ENCODE measurements at places on chromosomes 6 and 20. TPM values are rescaled to one million over a fixed set of nuclear protein-coding genes. Genes with fewer than 3 reads are reported as not detected.
A peak's percentile ranks its signal among the peaks of the same experiment; 100 is the strongest.

GRCh38 chr6:152356662-152357061 is 280.5 kb downstream of the SYNE1 start:
- DNase-seq = peak; percentile 59

DNA sequence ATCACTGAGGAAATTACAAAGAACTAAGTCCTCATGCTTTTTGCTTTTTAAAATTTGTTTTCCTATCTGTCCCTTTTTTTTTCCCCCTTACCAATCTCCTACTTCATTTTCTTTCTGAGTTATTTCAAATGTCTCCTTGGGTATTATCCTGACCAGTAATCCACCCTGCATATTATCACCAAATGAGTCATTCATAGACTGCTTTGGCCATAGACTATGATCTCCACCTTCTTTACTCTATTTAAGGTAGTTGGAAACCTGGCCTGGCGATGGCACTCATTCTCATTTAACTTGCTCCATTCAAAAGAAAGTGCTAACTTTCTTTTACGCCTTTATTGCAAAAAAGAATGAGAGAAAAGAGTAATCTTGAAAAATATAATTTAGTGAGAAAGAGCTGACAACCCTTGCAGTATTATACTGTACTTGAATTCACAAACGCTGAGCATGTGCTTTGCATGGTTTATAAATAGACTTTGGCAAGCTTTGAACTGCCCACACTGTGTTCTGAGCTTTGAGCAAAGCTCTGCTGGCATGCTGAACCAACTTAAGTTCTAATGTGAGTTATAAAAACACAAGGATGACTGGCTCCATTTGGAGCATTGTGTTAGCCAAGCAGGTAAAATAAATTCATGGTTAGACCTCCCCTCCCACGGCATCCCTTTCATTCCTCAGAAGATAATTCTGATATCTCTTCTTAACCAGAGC is 198.9 kb downstream of the NKAIN2 start:
- DNase-seq = no peak

- no peak for DNase-seq
Measured at GRCh38 chr20:55646851-55647250, 358.5 kb downstream of the CBLN4 start.

The KIF25 gene
- not detected for total RNA-seq

- DNase-seq = no peak
Measured at GRCh38 chr6:30832864-30833263, 51.5 kb upstream of the DDR1 start.

- DNase-seq = no peak
Measured at GRCh38 chr20:38196076-38196475, 31.0 kb upstream of the TGM2 start.

GRCh38 chr6:107171513-107171912 is 56.2 kb upstream of the BEND3 start:
- no peak for DNase-seq

The TNFRSF6B gene
- total RNA-seq = 39.9 TPM

The TBXT gene
- not detected for total RNA-seq

GRCh38 chr20:22921595-22922421 is 113.3 kb upstream of the SSTR4 start:
- peak; percentile 75 for DNase-seq

The CST7 gene
- total RNA-seq = not detected

DNA sequence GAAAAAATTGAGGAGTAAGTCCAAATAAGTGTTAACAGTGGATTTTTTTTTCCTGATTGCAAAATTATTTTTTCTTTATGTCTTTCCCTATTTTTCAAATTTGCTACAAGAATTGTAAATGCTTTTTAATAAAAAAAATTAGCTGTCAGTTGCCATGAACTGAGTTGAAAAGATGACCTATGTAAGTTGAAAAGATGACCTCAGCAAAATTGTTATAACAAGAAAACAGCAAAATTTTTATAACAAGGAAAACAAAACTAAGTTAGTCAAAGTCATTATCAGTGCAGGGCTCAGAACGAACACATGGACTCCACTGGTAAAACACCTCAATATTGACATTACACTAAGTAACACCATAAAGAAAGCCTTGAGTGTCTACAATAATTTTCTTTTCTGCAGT is 207.0 kb upstream of the HDDC2 start:
- no peak for DNase-seq

DNA sequence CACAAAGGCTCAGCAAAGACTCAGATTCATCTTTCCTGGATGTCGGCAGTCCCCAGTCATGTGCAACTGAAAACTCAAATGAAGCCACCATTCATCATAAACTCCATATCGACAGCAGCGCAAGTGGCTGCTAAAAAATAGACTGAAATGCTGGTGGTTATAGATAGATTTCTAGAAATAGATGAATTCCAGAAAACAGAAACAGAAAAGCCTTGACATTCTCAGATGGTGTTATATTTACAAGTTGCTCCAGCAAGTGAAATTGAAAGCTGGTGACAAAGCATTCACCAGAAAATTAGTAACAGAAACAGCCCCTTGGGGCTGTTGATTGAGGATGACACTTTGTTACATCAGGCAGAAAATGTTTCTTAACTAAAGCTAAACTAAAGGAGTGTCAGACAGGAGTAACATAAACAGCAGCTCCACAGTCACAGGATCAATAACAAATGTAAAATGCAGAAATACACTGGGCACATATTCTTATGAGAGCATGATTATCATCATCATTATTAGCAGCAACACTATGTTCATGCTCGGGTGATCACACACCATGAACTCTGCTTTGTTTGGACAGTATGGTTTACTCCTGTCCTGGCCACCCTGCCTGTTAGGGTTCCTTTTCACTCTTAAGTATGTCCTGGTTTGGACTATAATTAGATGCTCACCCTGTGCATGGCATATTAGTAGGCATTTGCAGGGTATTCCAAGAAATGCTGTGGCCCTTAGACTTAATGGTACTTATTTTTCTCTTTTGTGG is 36.4 kb upstream of the SLC35F1 start:
- DNase-seq = no peak

The ANKRD6 gene
- 1.0 TPM for total RNA-seq

The SMOC2 gene
- total RNA-seq = not detected

The SIRPB2 gene
- total RNA-seq = not detected

- no peak for DNase-seq
Measured at GRCh38 chr6:158780988-158781691, 38.0 kb downstream of the EZR start.

- DNase-seq = no peak
Measured at GRCh38 chr20:6740096-6740495, 27.4 kb upstream of the BMP2 start.

- DNase-seq = peak; percentile 90
Measured at GRCh38 chr6:7137335-7138045, 29.7 kb downstream of the RREB1 start.

GRCh38 chr6:73349311-73349710 is 4.8 kb downstream of the DPPA5 start:
- no peak for DNase-seq

GRCh38 chr6:159718634-159719033 is 8.7 kb upstream of the WTAP start:
- DNase-seq = no peak

DNA sequence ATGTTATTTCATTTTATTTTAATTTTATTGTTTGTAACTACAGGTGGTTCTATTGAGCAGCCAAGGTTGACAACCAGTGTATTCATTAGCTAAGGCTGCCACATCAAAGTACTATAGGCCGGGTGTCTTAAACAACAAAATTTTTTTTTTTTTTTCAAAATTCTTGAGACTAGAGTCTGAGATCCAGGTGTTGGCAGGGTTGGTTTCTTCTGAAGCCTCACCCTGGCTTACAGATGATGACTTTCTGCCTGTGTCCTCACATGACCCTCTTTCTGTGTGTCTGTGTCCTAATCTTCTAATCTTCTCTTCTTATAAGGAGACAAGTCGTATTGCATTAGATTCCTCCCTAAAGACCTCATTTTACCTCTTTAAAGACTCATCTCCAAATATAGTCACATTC is 208.4 kb downstream of the MANEA start:
- DNase-seq = no peak

DNA sequence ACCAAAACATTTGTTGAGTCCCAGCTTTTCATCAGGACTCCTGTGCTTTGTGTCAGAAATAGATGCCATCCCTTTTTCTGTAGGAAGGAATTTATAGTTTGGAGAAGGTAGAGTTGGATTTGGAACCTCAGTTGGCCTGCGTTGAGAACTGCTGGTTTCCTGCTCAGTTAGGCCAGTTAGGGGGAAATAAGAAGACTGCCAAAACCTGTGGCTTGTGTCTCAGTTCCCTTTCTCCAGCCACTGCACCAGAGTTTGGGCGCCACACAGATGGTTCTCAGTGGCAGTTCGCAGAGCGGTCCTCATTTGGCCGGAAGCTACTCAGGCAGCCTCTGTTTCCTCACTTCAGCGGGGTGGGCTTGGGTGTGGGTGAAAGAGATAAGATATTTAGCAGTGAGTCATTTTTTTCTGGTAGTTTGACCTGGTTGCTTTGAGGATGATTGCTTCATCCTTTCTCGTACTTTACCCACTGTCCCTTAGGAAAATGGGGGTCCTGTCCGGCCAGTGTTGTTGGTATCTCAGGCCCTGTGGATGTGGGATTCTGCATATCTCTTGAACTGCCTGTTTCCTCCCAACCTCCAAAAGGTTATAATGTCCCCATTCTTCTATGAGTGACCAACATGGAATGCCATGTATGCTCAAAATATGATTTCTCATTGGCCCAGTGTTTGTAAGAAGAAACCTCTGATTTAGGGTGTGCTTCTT is 53.7 kb downstream of the JARID2 start:
- peak; percentile 48 for DNase-seq

GRCh38 chr6:26012061-26012460 is 49.5 kb downstream of the TRIM38 start:
- DNase-seq = no peak

- no peak for DNase-seq
Measured at GRCh38 chr20:23544133-23544532, 24.2 kb downstream of the CST9L start.

The ITPA gene
- 43.6 TPM for total RNA-seq

DNA sequence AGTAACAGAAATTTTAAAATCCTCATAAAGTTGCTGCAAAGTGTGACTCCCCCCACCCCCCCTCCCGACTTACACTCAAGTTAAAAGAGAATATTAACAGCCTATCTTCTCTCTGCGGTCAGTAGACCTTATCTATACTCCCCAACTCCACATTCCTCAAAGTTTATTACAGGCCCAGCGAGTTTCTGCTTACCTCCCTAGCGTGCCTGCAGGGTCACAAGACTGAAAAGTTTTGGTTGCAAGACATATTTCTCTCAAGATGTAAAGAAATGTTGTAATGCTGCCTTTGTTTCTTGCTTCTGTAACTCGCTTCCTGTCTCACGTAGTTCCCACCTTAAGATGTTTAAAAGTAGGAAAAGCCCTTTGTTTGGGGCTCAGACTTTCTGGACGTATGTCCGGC is 699.6 kb downstream of the PHF3 start:
- no peak for DNase-seq

DNA sequence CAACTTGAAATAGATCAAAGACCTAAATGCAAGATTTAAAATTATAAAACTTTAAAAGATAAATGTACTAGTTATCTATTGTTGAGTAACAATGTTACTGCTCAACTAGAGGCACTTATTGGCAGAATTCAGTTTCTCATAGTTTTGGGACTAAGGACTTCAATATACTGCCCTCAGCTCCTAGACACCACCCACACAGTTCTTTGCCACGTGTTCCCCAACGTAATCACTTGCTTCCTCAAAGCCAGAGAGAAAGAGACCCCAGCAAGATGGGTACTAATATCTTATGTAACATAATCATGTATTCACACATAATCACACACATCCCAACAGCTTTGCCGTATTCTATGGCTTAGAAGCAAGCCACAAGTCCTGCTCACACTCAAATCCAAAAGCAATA is 50.3 kb upstream of the SLC22A16 start:
- DNase-seq = no peak

GRCh38 chr6:170298688-170299087 is 7.8 kb upstream of the DLL1 start:
- no peak for DNase-seq

- no peak for DNase-seq
Measured at GRCh38 chr6:166672624-166673206, 45.7 kb upstream of the RPS6KA2 start.

DNA sequence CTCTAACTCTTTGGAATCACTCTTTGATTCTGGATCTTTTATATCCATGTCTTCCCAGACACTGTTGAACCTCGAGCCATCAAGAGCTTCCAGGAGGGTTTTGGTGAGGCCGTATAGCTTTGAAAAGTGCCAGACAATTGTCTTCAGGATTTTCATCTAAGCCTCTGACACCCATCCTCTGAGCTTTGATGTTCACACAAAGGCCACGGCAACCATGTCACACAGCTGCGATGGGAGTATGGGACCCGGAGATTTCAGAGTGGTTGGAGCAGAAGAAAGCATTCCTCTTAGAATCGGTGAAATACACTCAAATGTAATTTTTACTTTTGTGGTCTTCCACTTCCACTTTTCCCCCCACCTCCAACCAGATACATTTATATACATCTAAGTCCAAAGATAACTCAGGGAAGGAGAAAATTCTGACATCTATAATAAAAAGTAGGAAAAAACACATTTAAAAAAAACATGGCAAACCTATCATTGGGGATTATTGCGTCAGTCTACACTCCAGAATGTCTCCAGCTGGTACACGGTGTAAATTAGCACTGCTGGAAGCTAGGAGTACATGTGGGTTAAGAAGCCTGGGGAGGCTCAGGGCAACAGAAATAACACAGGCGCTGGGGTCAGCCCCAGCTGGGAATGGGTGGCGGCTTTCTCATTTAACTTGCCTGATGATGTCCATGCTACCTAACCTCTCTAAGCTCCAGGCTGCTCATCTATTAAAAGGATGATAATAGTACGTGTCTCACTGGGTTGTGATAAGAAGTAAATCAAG is 92.7 kb downstream of the LY86 start:
- no peak for DNase-seq

The PSMF1 gene
- 160 TPM for total RNA-seq

DNA sequence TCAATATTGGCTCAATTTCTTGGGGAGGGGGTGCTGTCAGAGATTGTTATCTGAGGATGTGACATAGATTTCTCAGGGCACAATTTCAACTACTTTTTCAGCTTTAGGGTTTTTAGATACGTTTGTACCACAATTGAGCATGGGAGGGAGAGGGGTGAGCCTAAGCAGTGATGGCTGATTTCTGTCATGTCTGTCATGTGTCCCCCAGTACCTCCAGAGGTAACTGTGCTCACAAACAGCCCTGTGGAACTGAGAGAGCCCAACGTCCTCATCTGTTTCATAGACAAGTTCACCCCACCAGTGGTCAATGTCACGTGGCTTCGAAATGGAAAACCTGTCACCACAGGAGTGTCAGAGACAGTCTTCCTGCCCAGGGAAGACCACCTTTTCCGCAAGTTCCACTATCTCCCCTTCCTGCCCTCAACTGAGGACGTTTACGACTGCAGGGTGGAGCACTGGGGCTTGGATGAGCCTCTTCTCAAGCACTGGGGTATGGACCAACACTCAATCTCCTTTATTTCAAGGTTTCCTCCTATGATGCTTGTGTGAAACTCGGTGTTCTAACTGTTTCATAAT is 3.4 kb downstream of the HLA-DRA start:
- no peak for DNase-seq

The C20orf202 gene
- total RNA-seq = not detected
